Activated naive CD8-positive, alpha-beta T cell treated with anti-CD3 and anti-CD28 coated beads, Interleukin-2, amount 50 U/mL, for 16 hours (primary cell): ENCODE measurements at places on chromosomes 11 and 22.
A peak's percentile ranks its signal among the peaks of the same experiment; 100 is the strongest.

GRCh38 chr11:119051440-119052162, 5.4 kb downstream of the HYOU1 start:
- DNase-seq = no peak

DNA sequence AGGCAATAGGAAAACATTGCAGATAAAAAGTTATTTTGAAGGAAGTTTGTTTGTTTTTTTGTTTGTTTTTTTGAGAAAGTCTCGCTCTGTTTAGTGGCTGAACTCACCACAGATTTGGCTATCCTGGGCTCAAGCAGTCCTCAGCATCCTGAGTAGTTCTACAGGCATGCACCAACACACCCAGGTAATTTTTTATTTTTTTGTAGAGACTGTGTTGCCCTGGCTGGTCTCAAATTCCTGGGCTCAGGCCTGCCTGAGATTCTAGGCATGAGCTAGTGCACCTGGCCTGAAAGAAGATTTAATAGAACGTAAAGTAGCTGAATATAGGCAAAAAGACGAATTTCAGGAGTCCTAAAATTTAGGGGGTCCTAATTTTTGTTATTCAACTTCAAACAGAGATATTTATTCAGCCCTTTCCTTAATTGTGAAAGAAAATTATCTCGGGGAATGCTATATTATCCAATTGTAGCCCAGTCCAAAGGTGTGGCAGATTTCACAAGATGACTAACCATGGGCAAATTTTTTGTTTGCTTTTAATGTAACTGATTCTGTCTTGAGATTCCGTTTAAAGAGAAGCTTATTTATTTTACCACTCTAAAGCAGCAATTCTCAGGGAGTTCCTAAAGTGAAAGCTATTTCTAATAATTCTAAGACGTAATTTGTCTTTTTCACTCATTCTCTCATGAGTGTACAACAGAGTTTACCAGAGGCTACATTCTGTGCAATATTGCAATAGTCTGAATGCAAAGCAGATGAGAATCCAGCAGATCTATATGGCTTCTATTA, 940 bp downstream of the IL18 start:
- no peak for DNase-seq

DNA sequence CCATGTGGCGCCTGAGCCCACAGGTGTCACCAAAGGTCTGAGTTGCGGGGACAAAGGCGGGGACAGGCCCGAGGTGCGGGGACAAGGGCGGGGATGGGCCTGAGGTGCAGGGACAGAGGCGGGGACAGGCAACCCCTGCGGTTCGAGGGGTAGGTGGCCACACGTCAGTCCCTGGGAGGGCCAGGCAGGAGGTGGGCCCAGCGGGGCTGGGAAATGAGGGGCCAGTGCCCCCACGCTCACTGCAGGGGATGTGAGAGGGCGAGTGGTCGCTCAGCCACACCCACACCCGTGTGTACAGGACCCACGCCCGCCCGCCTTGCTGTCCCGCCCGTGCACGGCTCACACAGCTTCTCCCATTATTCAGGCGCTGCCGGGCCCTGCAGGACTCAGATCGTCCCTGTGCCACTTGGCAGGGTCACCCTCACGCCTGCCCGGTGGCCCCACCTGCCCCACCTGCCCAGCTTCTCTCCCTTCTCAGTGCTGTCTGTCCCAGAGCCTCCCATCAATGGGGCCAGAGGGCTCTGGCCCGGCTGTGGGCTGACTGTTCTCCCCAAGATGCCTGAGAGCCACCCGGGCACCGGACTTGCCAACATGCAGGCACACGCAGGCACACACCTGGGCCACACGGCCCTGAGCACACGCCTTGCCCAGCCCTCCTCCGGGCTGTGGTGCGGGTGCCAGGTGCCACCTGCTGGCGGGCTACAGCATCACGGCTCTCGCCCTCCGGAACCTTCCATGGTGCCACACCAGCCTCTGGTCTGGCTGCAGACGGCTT, 14.2 kb upstream of the MUC6 start:
- peak; percentile 44 for DNase-seq

GRCh38 chr22:37269936-37270678, 12.2 kb upstream of the CYTH4 start:
- DNase-seq = no peak

GRCh38 chr11:8204596-8204995, 35.8 kb upstream of the RIC3 start:
- DNase-seq = no peak

GRCh38 chr22:19341500-19341899, 50.0 kb upstream of the CLTCL1 start:
- no peak for DNase-seq

GRCh38 chr11:14645985-14646900, 2.6 kb downstream of the PDE3B start:
- DNase-seq = no peak

- DNase-seq = no peak
Measured at GRCh38 chr11:73195191-73196007, 22.7 kb upstream of the P2RY2 start.

GRCh38 chr11:91947215-91947820, 277.3 kb upstream of the FAT3 start:
- no peak for DNase-seq
